Left ventricle myocardium superior (tissue), 1 donor: ENCODE measurements at places on chromosomes 2 and 18. TPM values are rescaled to one million over a fixed set of nuclear protein-coding genes. Genes with fewer than 3 reads are reported as not detected.

Gene SLC4A3
- total RNA-seq, result 456 TPM

Gene RNF144A
- total RNA-seq, result 15.6 TPM

Gene MERTK
- total RNA-seq, result 5.0 TPM

Gene RAPGEF4
- 16.6 TPM for total RNA-seq

Gene IRS1
- 24.1 TPM for total RNA-seq

Gene IL1A
- not detected for total RNA-seq

Gene LRRC30
- total RNA-seq, result not detected

Gene ZNF142
- total RNA-seq, result 21.4 TPM

DNA sequence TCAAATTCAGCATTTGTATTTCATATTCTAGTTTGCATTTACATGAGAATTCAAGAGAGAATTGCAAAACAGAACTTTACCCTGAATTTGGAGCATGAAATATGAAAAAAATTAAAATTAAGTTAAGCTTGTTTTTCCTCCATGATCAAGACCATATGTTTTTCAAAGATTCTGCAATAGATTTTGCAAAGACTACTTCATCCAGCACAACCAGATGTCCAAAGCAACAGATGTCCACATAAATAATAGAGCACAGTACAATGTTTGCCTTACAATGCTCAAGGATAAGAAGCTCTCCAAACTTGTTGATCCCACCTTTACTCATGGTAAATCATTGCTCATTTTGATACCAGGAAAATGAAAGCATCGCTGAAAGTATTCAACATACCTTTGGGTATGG lies 25.6 kb downstream of the FAP start:
- DNase-seq, result no peak

DNA sequence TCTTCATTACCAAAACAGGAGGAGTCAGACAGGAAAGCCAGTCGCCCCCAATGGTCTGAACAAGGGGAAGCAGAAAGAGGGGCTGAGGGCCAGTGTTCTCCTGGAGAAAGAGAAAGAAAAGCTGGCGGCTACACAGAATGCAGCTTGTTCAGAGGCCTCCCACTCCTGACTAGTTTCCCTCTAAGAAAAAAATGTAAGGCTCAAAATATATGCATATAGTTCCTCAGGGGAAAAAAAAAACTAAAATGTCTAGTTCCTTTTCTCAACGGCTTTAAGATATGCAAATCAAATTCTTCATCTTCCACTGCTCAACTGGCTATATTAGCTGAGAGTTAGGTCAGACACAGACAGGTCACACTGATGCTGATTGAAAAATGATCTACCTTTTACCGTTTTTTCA lies 18.6 kb downstream of the MBOAT2 start:
- no peak for DNase-seq

GRCh38 chr2:176085861-176086771 lies 2.4 kb upstream of the EVX2 start:
- DNase-seq, result no peak

DNA sequence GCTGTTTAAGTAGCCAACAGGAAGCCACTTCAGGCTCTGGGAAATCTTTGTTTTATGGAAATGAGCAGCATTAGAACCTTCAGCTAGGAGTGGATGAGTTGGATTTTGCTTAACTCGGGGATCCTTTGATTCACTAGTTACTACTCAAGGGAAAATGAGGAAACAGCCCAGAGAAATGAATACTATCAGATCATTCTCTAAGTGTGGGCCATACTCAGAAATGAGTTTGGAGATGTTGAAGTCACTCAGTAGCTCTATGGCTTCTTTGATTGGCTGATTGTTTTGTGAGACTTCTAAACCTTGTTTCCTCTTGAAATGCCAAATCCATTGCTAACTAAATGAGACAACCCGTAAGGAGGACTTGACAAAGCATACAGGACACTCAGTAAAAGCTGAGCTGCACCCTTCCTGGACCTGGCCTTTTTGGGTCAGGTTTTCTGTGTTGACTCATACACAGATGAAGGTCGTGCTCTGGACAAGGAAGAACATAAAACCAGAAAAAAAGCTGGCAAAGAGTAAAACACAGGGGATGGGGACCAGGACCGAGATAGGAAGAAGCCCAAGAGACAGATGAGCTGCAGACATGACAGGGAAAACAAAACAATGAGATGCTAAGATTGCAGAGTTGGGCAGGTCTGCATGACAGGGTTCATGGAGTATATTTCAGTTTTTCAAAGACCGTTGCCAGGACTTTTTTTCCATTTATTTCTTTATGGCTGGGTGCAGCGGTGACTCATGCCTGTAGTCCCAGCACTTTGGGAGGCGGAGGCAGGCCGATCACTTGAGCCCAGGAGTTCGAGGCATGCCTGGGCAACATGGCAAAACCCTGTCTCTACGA lies 41.6 kb downstream of the INO80C start:
- no peak for DNase-seq

- DNase-seq, result no peak
These were observed 95.3 kb upstream of the ASB18 start for GRCh38 chr2:236359426-236360045.

GRCh38 chr18:65429601-65430000 lies 321.2 kb upstream of the CDH7 start:
- DNase-seq, result no peak

DNA sequence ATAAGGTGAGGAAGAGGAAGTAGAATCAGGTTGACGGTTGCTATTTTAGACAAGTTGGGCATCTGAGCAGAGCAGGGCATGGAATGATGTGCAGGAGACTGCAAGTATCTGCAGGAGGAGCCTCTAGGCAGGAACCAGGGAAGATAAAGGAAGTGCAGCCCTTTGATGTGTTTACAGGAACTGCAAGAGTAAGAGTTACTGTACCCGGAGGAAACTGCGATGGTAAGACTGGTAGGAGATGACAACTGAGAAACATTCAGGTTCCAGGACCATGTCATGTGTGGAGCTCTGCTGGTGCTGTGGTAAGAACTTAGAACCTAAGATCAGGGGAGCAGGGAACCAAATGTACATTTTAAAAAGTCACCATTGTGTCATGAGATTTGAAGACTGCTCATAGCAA lies 134.3 kb upstream of the STON1 start:
- no peak for DNase-seq

DNA sequence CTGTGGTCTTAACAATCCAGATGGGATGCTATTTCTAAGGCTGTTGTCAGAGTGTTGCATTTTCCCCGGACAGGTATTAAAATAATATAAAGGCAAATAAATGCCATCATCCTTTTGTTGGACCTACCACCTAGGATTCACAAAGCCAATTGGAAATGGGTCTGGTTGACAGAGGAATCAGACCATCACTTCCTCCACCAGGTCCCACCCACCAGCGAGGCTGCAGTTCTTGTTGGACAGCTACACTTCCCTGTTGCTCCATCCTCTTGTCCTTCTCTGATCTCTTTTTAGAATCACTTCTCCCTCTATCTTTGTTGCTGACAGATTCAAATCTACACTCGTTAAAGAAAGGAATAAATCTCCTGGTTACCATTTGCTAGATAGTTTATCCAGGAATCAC lies 1.1 kb downstream of the TMEM169 start:
- DNase-seq, result no peak

DNA sequence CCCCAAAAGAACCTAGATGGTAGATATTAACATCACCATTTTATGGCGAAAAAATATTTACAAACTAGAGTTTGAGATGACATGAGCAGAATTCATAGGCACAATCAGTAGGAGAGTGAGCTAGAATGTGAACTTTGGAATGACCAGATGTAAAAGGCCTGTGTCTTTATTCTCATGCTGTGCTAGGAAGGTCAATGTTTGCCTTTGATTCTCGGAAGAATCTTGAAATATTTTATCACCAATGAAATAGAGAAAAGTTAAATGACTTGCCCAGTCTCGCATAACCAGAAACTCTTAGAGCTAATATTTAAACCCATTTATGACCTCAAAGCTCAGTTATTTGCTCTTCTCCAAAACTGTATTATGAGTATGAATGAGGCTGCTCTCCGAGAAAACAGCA lies 9.2 kb upstream of the REG3G start:
- no peak for DNase-seq

- no peak for DNase-seq
These were observed 829.3 kb downstream of the LRRTM4 start for GRCh38 chr2:76692908-76693307.

GRCh38 chr2:223465793-223466192 lies 136.4 kb downstream of the SCG2 start:
- DNase-seq, result peak; percentile 72

GRCh38 chr2:97702731-97703470 lies 10.5 kb upstream of the ZAP70 start:
- DNase-seq, result no peak

DNA sequence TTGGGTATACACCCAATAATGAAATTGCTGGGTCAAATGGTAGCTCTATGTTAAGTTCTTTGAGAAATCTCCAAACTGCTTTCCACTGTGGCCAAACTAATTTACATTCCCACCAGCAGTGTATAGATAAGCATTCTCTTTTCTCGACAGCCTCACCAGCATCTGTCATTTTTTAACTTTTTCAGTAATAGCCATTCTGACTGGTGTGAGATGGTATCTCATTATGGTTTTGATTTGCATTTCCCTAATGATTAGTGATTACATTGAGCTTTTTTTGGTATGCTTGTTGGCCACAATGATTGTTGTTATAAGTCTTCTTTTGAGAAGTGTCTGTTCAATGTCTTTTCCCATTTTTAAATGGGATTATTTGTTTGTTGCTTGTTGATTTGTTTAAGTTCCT lies 50.4 kb upstream of the EPAS1 start:
- no peak for DNase-seq

- no peak for DNase-seq
These were observed 41.3 kb downstream of the ZFP36L2 start for GRCh38 chr2:43185146-43185545.

DNA sequence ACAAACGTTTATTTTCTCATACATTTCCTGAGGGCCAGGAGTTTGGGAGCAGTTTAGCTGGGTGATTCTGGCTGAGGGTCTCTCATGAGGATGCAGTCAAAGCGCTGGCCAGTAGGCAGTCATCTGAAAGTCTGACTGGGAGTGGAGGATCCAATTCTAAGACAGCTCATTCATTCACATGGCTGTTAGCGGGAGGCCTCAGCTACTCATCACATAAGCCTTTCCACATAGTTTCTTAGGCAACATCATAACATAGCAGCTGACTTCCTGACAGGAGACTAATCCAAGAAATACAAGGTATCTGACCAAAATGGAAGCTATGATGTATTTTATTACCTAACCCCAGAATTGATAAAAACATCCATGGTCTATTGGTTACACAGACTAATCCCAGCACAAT lies 2.9 kb upstream of the MRPL44 start:
- no peak for DNase-seq

DNA sequence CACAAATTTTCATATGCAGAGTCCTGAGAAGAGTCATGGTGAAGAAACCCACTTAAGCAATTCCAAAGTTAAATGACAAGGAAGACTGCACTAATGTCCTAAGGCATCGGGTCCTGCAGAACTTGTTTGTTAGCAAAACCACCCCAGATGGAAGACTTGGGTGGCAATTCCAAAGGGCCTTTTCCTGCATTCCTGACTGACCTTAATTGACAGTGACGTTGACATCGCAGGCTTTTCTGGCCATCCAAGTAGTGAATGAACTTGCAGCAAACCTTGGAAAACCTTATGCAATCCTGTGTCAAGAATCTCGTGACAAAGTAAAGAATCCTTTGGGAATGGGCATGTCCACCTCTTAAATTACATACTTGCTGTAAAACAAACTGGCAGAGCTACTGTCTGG lies 112.5 kb upstream of the SH3BP4 start:
- DNase-seq, result no peak

DNA sequence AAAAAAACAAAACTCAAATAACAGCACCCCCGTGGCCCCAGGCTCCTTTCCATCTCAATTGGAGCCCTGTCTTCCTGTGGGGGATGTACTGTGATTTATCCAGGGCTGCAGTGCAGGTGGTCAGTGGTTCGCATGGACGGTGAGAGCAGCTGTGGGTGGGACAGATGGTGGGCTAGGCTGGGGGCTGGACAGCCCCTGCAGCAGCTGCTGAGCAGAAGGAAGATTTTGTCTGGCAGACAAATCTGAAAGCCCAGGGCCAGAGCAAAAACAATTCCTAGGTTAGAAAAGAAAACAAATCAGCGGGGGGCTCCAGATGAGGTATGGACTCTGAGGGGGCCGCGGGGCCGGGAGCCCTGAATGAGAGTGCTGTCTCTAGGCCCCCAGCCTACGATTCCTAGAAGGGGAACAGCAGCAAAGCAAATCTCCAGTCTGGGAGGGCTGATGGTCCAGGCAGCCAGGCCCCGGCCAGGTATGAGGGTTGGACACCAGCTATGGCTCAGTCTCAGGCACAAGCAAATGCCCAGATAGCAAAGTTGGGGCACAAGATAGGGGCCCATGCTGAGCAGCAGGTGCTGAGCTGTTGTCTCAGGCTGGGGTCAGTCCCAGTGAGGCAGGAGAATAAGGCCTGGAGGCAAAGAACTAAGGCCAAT lies 45.4 kb downstream of the SOWAHC start:
- no peak for DNase-seq

GRCh38 chr2:122340246-122340645 lies 584.8 kb downstream of the TSN start:
- no peak for DNase-seq

GRCh38 chr2:241082341-241083090 lies 19.6 kb downstream of the MTERF4 start:
- DNase-seq, result no peak

DNA sequence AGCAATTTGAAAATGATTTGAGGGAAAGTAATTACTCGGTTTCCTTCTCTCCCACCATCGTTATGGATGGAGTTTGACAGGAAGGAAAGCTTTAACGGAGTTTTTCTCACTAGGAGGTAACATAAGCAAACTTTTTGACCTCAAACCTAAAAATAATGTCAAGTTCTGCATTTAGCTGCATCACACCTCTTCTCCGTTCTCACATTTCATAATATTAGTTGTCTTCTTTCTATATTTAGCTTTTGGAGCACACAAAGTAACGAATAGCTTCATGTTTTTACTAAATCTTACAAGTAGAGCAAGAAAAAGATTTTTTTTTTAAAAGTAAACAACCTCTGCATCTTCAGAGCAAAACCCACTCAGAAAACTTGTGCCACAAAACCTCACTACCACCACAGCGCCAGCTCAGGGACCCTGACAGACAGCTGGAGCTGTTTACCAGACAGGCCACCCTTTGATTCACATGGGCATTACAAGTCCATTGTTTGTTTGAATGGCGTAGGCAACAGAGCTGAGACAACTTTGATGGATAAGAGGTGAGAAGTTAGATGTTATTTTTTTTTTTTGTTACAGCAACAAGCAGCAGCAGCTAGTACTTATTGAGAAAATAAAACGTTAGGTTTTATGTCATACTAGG lies 21.9 kb upstream of the ICOS start:
- no peak for DNase-seq

- DNase-seq, result no peak
These were observed 13.9 kb downstream of the FN1 start for GRCh38 chr2:215421859-215422461.
